ENCODE measurements at places on chromosomes 5 and 9.
A peak's percentile ranks its signal among the peaks of the same experiment; 100 is the strongest.

DNA sequence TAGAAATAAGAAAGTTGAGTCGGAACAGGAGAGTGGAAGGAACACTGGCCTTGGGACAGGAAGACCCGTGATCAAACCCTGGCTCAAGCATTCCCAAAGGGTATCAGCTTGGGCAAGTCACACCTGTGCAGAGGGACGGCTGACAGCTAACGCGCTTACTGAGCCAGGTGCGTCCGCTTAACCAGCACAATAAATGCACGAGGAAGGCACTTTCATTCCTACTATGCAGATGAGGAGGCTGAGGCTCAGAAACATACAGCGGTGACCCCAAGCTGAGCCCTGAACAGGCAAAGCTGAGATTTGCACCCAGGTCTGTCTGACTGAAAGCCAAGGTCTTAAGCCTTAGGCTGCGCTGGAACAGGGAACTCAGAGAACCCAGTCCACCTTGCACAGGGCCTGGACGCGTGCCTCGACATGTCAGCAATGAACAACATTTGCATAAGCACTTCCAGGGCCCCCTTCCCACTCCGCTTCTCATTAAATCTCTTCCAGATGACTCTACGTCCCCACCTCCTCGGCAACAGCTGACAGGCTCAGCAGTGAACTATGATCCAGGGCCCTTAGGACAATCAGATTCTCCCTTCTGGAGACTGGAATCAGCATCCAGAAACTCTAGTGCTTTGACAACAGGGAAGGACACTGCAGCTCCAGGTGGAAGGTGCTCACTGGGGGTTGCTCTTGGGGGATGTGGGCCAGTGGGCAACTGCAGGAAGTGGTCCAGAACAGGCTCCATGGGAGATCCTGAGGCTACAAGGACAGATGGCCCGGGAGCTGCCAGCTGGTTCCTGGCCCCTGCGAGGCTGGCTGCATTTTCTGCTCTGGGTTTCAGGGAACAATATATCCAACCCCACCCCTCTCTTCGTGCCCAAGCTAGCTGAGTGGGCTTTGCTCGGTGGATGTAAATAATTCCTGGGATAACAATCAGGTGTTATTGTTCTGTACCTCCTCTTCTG lies 35.2 kb downstream of the SH3PXD2B start:
- DNase-seq, result no peak

DNA sequence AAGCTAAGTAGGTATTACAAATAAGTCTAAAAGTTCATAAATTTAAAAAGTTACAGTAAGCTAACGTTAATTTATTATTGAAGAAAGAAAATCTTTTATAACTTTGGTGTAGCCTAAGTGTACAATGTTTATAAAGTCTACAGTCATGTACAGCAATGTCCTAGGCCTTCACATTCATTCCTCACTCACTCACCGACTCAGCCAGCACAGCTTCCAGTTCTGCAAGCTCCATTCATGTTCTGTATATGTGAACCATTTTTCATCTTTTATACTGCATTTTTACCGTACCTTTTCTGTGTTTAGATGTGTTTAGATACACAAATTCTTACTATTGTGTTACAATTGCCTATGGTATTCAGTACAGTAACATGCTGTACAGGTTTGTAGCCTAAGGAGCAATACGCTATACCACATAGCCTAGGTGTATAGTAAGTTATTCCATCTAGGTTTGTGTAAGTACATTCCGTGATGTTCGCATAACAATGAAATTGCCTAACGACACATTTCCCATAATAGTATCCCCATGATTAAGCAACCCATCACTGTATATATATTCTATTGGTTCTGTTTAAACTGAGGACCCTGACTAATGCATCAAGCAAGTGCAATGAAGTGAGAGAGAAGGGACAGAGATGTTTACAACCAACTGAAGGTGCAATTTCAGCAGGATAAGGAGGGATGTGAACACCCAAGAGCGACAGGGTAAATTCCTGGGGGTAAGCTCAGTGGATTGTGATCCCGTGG lies 88.9 kb upstream of the TRIO start:
- DNase-seq, result no peak

DNA sequence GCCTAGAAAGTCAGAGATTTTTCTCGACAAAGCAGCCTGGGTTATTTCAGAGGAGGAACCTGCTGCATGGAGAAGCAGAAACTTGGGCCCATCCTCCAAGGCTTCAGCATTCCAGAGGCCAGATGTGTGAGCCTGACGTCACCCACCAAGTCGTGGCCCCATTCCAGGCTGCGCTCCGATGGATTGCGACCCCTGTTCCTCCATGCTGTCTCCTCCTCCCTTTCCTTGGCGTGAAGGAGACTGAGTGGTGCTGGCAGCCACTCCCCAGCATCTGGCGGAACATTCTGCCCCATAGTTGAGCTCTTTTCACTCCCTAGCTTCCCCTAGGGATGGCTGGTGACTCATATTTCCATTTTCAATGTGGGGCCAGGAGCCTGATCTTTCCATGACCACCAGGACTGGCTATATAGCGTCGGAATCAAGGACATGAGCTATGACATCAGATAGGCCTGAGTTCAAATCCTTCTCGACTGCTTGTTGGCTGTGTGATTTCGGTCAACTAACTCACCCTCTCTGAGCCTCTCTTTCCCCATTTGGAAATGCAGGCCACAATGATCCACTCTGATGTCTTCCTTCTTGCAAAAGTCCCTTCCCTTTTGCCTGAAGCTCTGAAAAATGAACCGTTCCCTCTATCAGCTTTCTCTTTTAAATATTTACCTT lies 24.5 kb upstream of the DUSP1 start:
- DNase-seq, result no peak

- no peak for DNase-seq
Measured at GRCh38 chr9:92426501-92427145, 2.4 kb upstream of the OMD start.

DNA sequence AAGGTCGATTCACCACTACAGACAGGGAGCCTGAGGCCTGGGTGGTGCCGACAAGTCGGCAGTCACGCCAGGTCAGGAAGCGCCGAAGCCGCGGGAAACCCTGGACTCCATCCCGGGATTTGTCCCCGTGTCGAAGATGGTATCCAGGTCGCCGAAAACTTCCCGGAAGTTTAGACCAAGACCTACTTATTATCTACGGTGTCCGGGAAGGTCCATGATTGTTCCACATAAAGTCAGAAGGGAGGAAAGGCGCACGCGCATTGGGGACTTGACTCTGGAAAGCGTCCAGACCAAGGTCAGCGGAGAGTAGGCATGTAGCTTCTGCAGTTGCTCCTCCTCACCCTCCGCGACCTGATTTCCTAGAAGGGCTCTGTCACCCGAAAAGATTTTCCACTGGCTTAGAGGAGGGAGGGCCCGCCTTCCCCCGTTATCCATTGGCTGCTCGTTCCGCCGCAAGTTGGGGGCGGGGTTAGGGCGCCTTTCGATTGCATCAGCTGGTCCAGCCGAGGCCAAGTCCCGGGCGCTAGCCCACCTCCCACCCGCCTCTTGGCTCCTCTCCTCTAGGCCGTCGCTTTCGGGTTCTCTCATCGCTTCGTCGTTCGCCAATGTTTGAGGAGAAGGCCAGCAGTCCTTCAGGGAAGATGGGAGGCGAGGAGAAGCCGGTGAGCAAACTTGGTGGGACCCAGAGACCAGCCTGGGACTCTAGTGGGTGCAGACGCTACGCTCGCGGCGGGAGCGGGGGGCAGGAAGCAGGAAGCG lies at the start of gene TARS1:
Gene TARS1 (plus strand): TSS at position 484 of the 759 bp plus-strand sequence. CDS start 122 bp downstream, at position 606.
- DNase-seq, result peak; percentile 93

DNA sequence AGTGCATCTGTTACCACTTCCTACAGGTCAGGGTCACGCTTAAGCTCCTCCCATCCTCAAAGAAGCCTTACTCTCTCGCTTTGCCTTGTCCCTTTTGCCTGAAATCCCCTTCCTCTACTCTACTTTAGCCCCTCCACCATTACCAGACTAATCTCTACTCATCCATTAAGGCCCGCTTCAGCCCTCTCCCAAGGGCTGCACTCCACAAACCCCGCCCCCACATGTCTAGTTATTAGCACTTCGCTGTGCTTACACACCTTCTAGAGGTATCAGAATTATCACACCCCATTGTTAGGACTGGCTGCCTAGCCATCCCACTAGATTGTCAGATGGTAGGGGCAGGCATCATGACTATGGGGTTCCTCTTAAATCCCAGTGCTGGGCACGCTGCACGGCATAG lies 565.7 kb upstream of the WWC1 start:
- no peak for DNase-seq

GRCh38 chr5:159805021-159805420 lies 111.3 kb upstream of the ADRA1B start:
- DNase-seq, result no peak

DNA sequence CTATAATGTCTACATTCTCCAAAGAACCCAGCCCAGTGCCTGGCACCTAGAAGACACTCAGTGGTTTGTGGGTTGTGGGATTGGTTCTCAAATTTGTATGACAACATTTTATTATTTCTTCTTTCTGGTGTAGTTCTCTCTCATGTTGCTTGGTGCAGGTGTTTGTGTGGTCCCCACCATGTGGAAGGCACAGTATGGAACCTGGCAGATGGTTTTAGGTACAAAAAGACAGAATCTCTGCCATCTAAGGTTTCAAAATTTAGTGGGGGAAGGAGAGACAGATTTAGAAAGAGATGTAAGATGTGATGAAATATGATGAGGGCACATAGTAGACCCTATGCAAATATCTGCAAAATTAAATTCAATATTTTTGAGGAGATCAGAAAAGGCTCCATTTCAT lies 323.8 kb downstream of the CDK5RAP2 start:
- DNase-seq, result no peak

GRCh38 chr5:80300125-80300524 lies 19.7 kb upstream of the SPZ1 start:
- DNase-seq, result no peak

GRCh38 chr9:123660691-123661466 lies 269.0 kb downstream of the DENND1A start:
- no peak for DNase-seq

GRCh38 chr5:168802337-168802736 lies 223.2 kb upstream of the PANK3 start:
- DNase-seq, result no peak

- no peak for DNase-seq
Measured at GRCh38 chr5:53785924-53786323, 225.5 kb downstream of the NDUFS4 start.

DNA sequence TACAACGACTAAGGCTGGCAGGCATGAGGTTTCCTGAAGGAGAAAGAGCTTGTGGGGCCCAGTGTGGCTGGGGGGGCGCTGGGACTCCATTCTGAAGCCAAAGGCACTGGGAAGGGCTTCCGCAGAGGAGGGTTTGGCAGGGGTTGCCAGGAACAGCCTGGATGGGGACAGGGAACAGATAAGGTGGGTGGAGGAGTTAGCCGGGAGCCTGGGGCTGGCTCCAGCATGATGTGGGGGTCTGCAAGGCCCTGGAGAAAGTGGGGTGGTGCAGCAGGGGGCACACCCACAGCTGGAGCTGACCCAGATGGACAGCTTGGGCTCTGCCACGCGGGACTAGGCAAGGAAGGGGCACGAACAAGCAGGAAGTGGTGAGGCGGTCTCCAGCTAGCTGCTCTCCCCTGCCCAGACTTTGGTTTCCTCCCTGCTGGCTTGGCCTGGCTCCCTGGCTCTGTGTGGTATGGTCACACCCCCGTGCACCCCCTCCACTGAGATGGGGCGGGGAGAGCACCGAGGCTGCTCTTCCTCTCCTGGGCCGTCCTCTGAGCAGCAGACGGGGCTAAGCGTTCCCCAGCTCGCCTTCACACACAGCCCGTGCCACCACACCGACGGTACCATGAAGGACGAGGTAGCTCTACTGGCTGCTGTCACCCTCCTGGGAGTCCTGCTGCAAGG lies at the start of gene LTC4S:
Gene LTC4S (plus strand): TSS at position 519 of the 672 bp plus-strand sequence. CDS start 95 bp downstream, at position 614.
- DNase-seq, result no peak

DNA sequence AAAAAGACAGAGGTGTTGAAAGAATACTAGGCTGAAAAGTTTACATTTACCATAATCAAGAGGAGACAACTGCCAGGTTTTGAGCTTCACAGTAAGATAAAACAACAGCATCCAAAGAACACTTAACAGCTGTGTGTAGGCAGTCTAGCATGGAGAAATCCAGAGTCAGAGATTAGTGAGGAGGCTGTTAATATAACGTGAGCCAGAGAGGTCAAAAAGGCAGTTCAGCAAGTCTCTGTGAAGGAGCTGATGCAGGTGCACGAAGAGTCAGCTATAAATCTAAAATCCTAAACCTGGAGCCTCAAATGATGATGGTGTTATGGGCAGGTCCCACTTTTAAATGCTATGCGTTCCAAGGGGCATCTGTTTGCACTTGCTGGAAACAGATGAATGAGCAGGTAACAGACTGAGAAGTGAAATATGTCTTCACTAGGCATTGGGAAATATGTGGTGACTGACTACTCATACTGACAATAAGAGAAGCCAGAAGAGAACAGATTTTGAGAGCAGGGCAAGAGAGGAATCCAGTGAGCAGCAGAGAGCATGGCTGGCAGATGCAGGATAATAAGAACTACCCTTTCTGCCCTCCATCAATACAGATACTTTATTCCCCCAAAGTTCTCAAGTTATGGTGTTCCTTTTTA lies 8.7 kb downstream of the APTX start:
- no peak for DNase-seq

GRCh38 chr9:89291741-89292140 lies 19.3 kb upstream of the CKS2 start:
- DNase-seq, result no peak

DNA sequence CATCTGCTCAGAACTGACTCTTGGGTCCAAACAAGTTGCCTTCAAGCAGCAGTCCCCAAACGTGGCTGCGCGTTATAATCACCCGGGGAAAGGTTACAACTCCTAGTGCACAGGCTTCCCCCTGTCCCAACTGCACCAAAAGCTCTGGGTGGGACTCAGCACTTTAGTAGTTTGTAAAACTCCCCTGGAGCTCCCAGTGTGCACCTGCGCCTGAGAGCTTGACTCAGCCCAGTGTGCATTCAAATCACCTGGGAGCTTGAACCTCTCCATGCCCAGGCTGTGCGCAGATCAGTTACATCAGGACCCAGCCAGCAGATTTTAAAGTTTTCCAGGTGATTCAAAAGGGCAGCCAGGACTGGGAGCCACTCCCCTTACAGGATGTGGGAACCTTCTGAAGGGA lies 151.4 kb downstream of the COL23A1 start:
- no peak for DNase-seq

- no peak for DNase-seq
Measured at GRCh38 chr5:88746438-88746882, 136.5 kb downstream of the MEF2C start.

GRCh38 chr5:96377597-96377996 lies 55.5 kb downstream of the PCSK1 start:
- DNase-seq, result no peak

GRCh38 chr5:79992891-79993657 lies 2.0 kb upstream of the MTX3 start:
- no peak for DNase-seq

- DNase-seq, result no peak
Measured at GRCh38 chr5:124461941-124462340, 284.5 kb downstream of the ZNF608 start.

- DNase-seq, result no peak
Measured at GRCh38 chr5:170268884-170269283, 28.7 kb downstream of the LCP2 start.

GRCh38 chr5:61625681-61626621 lies 293.9 kb downstream of the ZSWIM6 start:
- DNase-seq, result peak; percentile 57

GRCh38 chr5:132100672-132101261 lies 27.2 kb downstream of the CSF2 start:
- DNase-seq, result no peak

GRCh38 chr5:93777620-93778019 lies 36.2 kb upstream of the POU5F2 start:
- no peak for DNase-seq

Measured in activated CD4-positive, CD25-positive, alpha-beta regulatory T cell treated with anti-CD3 and anti-CD28 coated beads, Interleukin-2, amount 50 U/mL, for 72 hours (primary cell).